ELR (cell line): ENCODE measurements at places on chromosomes 11 and 22.

DNA sequence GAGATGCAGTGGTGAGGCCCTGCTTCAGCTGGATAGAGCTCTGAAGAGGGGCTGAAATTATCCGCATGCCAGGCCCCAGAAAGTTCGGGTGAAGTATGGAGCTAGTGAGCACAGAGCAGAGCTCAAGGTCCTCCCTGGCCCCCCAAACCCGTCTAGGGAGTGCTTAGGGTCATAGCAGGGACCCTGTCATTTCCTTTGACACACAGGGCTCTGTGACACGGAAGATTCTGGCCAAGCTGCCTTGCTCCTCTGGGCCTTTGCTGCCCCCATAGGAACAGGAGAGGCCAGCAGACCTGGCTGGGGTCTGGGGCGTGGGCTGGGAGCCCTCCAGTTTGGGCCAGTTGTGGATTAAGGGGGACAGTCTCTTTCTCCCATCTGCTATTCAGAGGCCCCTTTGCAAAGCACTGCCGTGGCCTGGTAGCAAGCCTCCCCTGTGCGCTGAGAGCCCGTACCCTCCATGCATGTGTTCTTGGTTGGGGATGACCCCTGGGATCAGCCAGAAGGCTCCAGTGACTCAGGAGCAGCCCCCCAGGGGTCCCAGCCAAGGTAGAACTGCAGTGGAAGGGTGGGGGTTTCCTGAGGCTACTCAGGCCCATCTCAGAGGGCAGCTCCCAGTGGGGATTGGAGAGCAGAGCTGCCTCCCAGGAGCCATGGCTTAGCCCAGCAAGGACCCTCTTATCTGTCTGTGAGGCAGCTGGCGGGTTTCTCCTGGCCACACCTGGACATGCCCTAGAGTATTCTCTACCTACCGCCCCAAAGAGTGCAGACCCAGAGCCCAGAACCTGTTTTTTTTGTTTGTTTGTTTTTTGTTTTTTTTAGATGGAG lies 42.3 kb downstream of the RNF141 start:
- DNase-seq, result no peak

GRCh38 chr22:49100773-49101172 lies 726.9 kb downstream of the BRD1 start:
- no peak for DNase-seq

GRCh38 chr11:69656536-69657455 lies 15.8 kb downstream of the CCND1 start:
- DNase-seq, result no peak

- DNase-seq, result no peak
Observed at GRCh38 chr11:107706531-107706930, 5.3 kb downstream of the SLN start.

GRCh38 chr22:36009085-36009484 lies 19.5 kb downstream of the RBFOX2 start:
- peak; percentile 62 for DNase-seq

- DNase-seq, result no peak
Observed at GRCh38 chr22:45262931-45263462, 21.8 kb upstream of the UPK3A start.

GRCh38 chr11:17827006-17827405 lies 92.4 kb downstream of the KCNC1 start:
- peak; percentile 36 for DNase-seq

GRCh38 chr22:46752988-46753310 lies 9.5 kb upstream of the TBC1D22A start:
- DNase-seq, result no peak

DNA sequence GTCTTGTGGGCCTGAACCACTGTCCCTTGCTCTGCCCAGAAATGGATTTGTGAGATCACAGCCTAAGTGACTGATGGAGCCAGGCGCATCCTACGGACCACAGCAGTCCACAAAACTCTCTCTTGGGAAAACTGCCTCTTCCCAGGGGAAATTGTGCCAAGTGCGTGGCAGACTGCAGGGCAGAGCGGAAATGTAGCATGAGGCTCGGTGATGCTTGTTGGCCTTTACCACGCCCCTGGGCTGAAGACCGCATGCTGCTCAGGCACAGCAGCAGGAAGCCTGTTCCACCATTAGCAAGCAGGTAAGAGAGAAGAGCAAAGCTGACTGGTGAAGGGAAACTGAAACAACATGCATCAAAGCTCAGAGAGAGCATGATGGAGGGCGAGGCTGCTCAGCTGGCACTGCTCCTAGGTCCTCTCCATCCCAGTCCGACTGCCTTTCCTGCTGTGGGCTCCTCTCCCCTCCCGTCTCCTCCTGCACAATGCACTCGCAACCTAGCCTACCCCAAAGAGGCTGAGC lies 26.5 kb upstream of the SCARF2 start:
- no peak for DNase-seq

- DNase-seq, result peak; percentile 67
Observed at GRCh38 chr22:41772645-41773044, 27.8 kb upstream of the CCDC134 start.

DNA sequence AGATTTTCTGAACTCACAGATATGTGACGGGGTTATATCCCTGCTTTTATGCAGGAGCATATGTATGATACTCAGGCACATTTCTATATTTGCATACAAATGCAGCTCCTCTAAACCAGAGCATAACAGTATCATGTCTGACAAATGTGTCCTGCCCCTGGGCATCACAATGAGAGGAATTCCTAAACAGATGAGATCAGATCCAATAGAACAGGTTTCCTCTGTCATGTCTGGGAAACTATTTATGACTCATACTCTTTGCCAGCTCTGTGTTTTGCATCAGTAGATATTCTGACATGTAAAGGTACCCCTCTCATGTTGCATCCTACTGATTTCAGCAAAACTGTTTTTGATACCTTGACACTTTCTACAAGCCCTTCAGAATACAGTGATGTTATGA lies 29.4 kb downstream of the SYT9 start:
- DNase-seq, result peak; percentile 71

GRCh38 chr11:60631944-60632343 lies 67.5 kb upstream of the MS4A8 start:
- no peak for DNase-seq

DNA sequence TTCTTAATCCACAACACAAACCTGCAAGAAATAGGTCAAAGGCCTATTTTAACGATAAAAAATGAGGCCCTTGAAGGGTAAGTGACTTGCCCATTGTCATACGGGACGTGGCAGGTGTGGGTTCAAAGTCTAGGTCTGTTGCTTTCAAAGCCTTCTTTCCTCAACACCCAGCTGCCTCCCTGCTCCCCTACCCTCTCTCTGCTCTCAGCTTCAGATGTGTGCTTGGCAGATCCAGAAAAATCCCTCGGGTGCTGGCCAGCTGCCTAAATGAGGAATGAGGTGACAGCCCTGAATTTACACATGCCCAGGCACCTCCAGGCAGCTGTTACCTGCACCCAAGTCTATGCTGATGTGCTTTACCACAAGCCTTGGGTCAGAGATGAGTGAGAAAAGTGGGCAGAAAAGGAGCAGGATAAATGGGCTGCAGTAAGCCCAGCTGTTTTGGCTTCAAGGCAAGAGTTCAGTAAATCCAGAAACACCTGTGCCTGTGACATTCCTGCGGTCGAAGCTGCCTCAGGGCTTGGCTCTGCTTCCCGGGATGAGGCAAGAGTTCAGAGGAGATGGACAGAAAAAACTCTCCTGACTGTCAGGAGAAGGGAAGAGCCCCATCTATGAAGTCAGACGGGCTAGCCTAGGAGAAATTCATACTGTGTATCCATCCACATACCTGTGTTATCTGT lies 49.9 kb upstream of the LDLRAD3 start:
- peak; percentile 23 for DNase-seq

GRCh38 chr11:655036-655726 lies 18.1 kb downstream of the DRD4 start:
- DNase-seq, result no peak
